ENCODE measurements at places on chromosomes 3 and 15.

- no peak for DNase-seq
Observed at GRCh38 chr15:38461066-38461833, 7.3 kb downstream of the FAM98B start.

DNA sequence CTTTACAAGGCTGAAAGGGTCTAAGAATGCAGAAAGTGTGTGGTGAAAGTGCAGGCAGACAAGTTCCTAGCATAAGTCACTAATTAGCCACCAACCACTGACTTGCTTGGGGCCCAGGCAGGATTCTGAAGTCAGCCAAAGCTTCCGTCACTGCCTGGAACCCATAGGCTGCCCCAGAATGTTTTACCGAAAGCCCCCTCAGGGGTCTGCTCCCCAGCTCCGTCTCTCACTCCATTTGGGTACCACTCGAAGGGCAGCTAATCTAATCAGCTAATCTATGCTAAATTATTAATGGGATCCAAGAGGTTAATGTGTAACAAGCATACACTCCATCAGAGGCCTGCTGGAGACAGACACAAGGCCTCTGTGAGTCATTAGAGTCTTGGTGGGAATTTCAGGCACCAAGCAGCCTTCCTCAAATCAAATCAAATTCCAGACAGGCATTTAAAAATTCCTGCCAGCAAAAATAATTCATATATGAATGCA, 13.2 kb downstream of the ADAMTS9 start:
- no peak for DNase-seq

GRCh38 chr15:32641517-32642059, at the start of gene SCG5:
TSS of gene SCG5 (plus strand) at chr15:32641710. CDS start at chr15:32643593, 1,883 bp downstream.
- DNase-seq, result no peak

- no peak for DNase-seq
Observed at GRCh38 chr15:84834229-84834955, 17.2 kb downstream of the ALPK3 start.

DNA sequence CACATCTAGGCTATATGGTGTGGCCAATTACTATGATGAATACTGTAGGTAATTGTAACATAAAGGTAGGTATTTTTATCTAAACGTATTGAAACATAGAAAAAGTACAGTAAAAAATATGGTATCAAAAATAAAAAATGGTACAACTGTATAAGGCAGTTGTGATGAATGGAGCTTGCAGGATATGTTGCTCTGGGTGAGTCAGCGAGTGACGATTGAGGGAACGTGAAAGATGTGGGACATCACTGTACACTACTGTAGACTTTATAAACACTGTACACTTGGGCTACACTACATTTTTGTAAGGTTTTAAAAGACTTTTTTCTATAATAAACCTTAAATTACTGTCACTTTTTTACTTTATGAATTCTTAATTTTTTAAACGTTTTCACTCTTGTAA, 10.3 kb downstream of the CTNNB1 start:
- no peak for DNase-seq

DNA sequence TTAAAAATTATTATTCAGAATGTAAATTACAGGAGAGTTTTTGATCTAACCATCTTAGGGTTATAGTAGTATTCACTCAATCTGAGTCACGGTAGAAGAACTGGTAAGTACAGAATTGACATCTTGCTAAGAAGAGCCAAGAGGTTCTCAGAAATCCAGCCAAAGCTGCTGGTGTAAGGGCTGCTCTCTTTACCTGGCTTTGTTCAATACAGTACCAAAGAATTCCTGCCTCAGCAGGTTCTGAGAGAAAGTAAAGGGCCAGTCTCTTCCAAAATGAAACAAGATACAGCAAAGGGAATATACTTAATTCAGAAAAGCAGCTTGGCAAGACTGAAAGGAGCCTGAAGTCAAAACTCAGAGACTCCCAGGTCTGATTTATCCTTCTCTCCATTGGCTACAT, 193.1 kb downstream of the TNIK start:
- no peak for DNase-seq

Data from stimulated activated naive CD4-positive, alpha-beta T cell (primary cell).